ENCODE measurements at places on chromosomes 11 and 22.
A peak's percentile ranks its signal among the peaks of the same experiment; 100 is the strongest.

DNA sequence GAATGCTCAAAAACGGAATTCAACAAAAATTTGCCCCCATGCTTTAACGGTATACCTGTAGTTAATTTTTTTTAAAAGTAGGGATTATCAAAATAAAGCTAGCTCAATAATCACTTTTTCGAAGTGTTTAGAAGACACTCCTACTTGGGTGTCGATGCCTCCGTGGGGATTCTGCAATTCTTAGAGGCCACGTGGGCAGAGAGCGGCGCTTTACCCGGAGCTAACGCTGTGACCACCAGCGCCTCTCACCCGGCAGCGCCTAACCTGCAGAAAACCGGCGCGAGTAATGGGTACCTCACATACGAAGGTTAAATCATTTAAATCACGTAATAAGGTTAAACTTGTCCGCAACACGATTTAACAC is 583 bp downstream of the TAF1D start:
- DNase-seq: peak; percentile 83

GRCh38 chr11:63554877-63555223 is 8.3 kb downstream of the PLAAT2 start:
- no peak for DNase-seq

DNA sequence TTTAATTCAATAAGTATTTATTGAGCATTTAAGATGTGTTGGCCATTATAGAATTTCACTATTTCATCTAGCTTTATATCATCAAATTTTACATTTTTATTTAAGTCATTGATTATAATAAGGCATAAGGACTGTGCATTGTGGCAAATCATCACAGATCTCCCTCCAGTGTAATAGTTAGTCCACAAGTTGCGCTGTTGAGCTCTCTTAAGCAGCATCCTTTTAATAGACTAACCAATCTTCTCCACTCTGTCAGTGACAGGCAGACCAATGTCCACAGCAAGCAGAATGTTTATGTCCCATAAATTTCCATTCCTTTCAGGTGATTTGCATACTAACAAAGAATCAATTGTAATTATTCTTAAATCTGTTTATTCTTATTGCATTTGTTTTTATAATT is 595.3 kb upstream of the CCDC90B start:
- no peak for DNase-seq

- no peak for DNase-seq
Observed at GRCh38 chr22:24040946-24041345, 29.8 kb downstream of the CABIN1 start.

DNA sequence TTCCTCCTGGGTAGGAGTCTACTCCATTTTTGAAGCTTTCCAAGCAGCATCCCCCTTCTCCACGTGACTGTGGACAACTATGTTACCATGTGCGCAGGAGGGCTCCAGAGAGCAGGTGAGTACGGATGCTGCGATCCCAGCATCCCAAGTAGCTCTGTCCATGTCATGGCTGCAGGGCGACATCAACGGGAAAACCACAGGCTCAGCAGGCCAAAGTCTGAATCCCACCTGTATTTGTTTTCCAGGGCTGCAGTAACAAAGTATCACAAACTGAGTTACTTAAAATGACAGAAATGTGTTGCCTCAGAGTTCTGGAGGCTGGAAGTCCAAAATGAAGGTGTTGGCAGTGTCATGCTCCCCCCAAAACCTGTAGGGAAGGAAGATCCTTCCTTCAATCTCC is 40.3 kb downstream of the MCHR1 start:
- DNase-seq: no peak

DNA sequence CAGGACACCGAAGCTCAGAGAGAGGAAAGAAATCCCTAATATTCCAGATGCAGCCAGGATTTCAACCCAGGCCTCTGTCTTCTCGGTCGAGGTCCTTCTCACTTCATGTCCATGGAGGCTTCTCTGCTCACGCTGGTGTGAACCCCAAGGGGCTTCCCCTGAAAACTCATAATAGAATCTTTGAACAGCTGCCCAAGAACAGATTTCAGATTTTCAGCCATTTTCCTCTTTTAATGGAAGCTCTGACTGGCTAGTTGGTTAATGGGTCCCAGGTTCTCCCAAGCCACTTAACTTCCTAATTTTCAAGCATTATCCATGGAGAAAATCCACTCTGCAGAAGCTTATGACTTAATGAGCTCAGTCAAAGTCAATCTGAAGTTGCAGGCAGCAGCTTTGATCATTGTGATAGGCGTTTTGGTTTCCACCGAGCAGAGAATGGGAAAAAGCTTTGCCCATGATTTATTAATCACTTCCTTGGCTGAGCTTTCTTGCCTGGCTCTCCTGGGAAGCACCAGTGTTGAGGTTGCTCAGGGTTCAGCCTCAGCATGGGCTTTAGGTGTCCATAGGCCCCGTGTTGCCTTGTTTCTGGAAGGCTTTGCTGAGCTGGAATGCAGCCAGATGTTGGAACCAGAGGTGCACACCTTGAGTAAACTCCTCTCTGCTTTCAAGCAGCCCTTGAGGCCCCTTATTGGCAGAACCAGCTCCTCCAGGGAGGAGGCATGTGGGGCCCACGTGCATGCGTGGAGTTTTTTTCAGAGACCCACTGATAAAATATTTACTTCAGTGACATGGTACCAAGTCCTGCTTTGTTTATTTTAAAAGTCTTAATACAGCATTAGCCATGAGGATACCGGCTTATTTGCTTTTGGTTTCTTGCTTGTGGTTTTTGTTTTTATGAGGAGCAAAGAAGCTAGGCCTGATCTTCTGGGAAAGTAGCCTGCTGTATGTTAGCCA is 25.5 kb downstream of the LDLRAD3 start:
- no peak for DNase-seq

- no peak for DNase-seq
Observed at GRCh38 chr11:131600628-131601027, 230.2 kb downstream of the NTM start.

GRCh38 chr11:112128483-112129121 is 35.3 kb downstream of the IL18 start:
- peak; percentile 6 for DNase-seq

DNA sequence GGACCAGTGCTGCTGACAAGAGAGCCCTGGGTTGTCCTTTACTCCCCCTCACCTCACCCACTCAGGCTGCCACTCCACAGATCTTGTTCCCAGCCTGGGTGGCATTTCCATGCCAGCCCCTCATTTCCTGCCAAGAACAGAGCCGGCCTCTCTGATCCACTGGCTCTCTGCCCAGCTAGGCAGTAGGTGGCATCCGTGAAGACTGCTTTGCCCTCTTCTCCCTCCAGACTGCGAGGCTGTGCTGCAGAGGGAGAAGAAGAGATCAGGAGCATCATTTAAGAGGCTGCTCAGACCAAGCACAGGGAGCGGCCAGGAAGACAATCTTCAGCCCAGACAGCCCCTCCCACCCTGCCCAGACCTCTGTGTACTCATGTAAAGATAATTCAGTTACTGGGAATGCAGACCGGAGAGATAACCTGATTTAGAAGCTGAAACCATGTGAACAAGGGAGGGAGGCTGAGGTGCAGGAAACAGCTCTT is 126.9 kb upstream of the NCAM1 start:
- DNase-seq: peak; percentile 79

DNA sequence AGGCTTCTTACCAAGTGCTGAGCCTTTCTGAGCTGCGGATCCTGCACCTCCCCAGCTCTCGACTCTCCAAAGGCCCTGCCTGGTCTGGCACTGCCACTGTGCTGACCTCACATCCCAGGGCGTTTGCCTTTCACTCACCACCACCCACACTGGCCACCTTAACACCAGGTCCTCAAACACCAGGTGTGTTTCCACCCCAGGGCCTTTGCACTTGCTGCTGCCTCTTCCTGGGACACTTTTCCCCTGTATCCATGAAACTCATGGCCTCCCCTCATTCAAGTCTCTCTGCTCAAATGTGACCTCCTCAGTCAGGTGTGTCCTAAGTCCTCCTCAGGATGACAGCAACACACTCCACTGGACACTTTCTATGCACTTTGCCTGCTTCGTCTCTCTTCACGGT is 51.4 kb upstream of the ANO1 start:
- DNase-seq: no peak

DNA sequence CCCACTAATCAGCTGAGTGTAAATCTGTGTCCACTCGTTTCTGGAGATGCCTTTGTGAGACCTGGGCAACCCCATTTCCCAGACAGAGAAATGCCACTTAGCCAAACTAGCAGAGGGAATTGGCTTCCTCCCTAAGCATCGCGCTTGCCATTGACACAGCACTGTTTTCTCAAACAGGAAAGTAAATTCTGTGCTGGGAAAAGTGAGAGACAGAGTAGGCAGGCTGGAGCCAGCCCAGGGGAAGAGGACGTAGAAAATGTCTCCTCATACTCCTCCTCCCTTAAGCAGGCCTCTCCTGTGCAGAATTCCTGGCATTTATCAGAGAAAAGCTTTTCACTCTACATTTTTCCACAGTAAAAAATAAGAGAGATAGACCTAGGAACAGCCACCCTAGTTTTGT is 99.1 kb upstream of the AMOTL1 start:
- DNase-seq: no peak

DNA sequence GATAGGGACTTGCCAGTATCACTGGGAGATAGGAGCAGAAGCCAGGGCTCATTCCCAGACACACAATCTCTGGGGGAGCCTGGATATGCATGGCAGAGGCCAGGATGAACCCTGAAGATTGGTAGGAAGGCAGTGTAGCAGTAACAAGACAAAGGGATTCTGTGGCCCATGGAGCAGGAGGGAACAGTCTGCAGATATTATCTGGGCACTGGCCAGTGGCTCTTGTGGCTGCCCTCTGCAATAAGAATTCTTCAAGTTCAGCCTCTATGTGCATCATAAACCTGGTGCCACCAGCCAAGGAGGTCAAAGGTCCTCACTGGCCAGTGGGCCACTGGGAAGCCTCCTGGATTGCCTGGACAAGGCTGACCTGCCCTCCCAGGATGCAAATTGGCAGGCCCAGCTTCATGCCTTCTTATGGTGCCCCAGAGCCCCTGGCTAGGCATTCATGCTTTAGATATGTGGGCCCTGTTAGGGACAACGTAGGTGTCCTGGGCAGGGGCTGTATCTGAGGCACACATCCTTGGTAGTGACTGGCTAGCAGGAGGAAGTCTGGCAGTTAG is 29.2 kb downstream of the KCNQ1OT1 start:
- DNase-seq: no peak

DNA sequence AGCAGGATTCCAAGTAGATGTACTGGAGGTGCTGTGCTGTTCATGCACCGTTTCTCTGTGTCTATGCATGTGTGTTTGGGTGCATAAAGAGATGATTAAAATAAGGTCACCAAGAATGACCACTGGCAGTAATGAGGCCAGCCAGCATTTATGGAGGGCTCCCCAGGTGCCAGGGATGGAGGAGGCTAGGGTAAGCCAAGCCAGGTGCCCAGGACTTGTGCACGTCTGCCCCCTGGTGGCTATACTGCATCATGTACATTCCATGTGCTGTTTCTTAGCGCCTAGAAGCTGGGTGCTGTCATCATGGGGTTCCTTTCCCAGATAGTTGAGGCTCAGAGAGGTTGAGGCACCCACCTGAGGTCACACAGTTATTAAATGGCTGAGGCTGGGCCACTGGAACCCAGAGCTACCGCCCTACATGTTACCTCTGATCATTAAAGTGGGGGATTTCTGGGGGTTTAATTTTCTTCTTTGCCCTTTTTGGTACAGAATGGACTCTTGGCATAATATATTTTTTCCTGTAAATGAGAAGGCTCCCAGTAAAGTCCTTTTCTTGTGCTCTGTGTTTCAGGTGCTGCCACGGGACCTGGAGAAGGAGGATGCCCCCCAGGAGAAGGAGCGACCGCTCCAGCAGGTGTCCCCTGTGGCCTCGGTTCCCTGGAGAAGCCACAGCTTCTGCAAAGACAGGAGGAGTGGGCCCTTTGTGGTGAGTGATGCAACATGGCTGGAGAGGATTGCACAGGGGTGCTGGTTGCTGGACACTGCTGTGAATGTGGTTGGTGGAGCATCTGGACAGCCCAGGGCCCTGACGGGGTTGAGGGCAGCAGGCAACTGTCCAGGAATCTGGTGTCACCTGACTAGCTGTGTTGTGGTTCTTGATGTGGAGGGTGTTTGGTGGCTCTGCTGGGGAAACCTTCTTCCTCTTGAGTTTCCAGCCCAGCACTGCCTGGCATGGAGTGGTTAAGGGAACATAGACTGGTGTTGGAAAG is 96.4 kb downstream of the KIAA1671 start:
- no peak for DNase-seq

GRCh38 chr11:21456186-21456585 is 736.7 kb upstream of the ANO5 start:
- DNase-seq: no peak

DNA sequence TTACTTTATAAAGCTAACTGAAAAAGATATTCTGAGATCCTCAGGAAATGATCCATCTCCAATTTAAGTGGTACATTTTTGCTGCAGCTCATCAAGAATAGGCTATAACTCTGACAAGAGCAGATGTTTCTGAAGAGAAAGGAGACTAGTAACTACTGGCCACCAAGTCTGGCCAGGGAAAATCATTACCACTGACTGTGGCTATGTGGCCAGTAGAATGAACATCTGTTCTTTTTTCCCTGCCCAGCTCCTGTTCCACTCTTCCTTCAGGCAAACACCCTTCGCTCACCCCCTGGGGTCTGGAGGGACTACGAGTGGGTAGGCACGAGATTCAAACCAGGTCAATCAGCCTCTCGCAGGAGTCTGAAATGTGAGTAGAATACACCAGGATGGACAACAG is 23.9 kb downstream of the TMEM123 start:
- DNase-seq: no peak

DNA sequence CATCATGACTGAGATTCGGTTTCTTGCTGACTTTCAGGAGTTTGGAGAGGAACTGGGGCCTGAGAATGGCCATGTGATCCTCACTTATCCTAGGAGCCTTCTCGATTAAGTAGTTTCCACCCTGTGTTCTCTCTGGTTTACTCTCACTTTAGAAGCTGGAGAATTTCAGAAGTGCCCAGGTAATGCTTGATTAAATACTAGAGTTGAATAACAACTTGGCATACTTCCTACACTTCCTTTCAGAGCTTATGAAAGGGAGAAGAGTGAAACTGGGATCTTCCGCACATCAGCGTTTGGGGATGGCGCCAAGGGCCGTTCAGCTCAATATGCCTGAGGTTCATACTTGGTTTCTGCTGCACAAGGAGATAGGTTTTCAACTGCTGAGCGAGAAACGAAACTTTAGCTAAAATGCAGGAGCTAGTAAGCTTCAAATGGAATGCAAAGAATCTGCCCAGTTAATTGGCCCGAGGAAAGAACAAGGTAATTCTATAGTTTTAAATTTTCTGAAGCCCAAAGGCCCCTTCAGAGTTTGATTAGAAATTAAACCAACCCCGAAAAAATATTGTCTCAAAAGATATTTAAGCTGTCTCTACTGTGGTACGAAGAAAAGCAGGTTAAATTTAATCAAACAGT is 823 bp upstream of the MUC15 start:
- no peak for DNase-seq

GRCh38 chr22:23196165-23196564 is 15.9 kb downstream of the BCR start:
- DNase-seq: no peak

GRCh38 chr11:25777343-25777742 is 554.6 kb upstream of the ANO3 start:
- DNase-seq: no peak

GRCh38 chr11:88405853-88406252 is 68.3 kb upstream of the CTSC start:
- no peak for DNase-seq

- DNase-seq: no peak
Observed at GRCh38 chr11:62001450-62002191, 34.2 kb upstream of the FTH1 start.

- DNase-seq: no peak
Observed at GRCh38 chr11:134229126-134229790, 4.8 kb downstream of the VPS26B start.

- peak; percentile 78 for DNase-seq
Observed at GRCh38 chr11:116732271-116733042, 40.3 kb downstream of the BUD13 start.

- DNase-seq: no peak
Observed at GRCh38 chr11:64754919-64755662, 4.7 kb downstream of the PYGM start.

GRCh38 chr11:115162919-115163318 is 341.3 kb downstream of the CADM1 start:
- DNase-seq: no peak
